ENCODE measurements at places on chromosomes 2 and 18.

- DNase-seq: no peak
Measured at GRCh38 chr2:221674446-221674845, 102.3 kb upstream of the EPHA4 start.

DNA sequence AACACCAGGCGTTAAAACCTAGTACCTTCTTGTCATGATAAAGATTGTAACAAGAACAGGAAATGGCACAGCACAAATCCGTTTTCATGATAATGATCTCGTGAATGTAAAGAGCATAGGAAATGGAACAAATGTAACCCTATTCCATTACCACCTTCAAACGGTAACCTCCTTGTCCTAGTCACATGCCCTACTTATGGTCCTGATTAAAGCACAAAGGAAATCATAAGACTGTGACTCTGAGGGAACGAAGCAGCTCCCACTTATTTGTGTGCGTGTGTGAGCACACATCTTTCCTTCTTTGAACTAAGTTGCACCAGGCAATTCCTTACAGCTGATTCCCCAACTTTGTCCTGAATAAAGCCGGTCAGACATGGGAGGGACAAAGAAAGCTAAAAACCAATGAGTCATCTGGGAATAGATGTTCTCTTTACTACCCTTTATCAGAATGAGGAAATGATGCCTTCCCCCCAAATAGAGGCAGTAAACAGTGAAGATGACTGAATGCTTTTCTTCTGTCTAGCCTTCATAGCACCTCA is 192.6 kb downstream of the IKZF2 start:
- DNase-seq: no peak

DNA sequence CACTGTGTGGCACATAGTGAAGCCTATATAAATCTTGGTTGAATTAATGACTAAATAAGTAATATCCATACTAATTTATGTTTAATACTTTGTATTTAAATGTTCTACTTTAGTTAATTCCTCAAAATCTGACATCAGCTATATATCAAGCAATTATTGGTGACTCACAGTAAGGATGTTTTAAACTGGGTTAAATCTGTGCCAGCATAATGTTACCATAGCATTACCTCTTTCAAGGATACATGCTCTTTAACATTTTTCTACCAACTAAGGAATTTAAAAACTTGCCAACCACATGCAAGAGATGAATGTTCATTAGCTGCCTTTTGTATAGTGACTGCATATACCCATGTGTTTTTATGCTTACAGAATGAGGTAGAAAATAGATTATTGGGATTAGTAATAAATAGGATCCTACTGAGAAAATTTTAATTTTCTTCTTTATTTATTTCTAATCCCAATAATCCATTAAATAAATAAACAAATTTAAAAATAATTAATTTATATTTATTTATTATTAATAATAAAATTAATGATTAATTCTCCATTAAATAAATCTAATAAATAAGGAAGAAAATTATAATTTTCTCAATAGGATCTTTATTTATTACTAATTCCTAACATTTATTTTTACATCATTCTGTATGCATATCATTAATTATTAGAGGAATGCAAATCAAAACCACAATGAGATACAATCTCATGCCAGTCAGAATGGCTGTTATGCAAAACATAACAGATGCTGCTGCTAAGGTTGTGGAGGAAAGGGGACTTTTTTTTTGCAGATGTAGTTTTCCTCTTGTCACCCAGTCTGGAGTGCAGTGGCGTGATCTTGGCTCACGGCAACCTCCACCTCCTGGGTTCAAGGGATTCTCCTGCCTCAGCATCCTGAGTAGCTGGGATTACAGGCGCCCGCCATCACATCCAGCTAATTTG is 410.7 kb upstream of the DSEL start:
- DNase-seq: no peak

GRCh38 chr2:105455488-105456003 is 56.7 kb upstream of the FHL2 start:
- peak; percentile 68 for DNase-seq

- no peak for DNase-seq
Measured at GRCh38 chr2:180101846-180102245, 94.7 kb upstream of the CWC22 start.

DNA sequence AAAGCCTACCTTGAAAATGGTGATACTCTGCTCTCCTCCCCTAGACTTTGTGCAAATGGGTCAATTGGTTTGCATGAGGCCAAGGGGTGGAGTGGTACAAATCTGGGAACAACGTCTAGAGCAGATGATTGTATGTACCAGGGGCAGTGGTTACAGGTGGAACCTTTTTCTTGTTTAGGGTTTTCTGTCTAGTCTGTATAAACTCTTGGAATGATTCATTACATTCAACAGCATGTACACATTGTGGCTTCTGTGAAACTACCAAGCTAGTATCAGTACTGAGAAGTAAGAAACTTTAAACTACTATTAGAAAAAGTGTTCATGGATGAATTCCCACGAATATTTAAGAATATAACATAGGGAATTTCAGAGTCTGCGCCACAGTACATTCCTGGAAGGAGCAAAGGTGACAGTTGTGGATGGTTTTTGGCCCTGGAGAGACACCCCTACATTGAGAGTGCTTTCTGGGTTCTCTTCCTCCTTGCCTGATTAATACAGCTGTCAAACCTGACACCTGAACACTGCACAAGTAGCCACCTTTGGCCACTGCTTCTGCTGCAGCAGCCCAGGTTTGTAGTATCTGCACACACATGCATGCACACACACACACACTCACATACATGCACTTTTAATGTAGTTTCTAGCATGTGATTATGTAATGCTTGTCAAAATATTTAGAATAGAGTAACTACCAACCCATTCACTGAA is 30.0 kb downstream of the CFAP221 start:
- no peak for DNase-seq

DNA sequence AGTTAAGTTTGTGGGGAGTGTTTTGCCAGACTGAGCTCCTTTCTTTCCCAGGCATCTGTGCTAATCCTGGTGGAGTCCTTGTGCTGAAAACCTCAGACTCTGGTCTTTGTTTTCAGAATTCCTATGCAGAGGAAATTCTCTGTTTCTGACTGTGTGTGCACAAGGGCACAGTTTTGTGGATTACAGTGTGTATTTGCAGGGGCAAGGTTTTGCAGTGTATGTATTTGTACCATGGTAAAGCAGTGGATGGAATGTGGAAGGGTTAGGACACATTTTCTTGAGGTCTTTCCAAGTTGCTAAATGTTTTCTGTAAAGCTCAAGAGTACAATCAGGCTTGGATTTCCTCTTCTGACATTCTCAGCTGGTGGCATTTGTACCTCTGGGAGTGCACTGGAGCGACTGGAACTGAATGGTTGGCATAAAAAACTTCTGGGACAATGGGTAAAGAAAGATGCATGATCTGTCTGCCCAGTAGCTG is 139.5 kb upstream of the RND3 start:
- no peak for DNase-seq

GRCh38 chr18:21799721-21800120 is 59.1 kb downstream of the MIB1 start:
- no peak for DNase-seq

DNA sequence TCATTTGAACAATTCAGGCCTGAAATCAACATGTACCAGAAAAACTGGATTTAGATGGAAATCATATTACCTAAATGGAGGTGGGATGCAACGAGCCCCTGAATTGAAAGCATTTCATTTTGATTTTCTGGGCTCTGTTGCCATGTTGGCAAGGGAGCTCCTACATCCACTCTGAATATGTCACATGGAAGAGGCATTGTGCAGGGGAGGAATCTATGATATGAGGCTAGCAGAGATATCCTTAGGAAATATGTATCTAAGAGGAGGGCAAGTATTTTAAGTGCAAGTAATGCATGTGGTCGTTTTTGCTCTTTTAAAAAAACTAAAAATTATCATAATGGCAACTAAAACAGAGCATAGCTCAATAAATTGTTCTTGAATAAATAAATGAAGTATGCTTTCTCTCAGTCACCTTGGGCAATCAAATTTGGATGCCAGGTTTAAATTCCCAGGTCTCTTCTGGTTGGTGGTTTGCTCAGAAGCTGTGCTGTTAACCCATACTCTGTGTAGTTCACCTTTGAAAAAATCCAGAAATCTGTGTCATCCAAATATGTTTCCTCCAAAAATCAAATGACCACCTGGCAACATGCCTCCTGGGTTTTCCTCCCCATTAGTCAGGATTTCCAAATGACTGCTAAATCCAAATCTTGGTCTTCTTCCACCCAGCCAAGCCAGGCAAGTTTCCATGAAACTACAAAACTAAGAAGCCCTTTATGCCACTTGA is 6.5 kb upstream of the LGALSL start:
- DNase-seq: no peak

GRCh38 chr18:60982928-60983327 is 350.3 kb upstream of the CDH20 start:
- no peak for DNase-seq

DNA sequence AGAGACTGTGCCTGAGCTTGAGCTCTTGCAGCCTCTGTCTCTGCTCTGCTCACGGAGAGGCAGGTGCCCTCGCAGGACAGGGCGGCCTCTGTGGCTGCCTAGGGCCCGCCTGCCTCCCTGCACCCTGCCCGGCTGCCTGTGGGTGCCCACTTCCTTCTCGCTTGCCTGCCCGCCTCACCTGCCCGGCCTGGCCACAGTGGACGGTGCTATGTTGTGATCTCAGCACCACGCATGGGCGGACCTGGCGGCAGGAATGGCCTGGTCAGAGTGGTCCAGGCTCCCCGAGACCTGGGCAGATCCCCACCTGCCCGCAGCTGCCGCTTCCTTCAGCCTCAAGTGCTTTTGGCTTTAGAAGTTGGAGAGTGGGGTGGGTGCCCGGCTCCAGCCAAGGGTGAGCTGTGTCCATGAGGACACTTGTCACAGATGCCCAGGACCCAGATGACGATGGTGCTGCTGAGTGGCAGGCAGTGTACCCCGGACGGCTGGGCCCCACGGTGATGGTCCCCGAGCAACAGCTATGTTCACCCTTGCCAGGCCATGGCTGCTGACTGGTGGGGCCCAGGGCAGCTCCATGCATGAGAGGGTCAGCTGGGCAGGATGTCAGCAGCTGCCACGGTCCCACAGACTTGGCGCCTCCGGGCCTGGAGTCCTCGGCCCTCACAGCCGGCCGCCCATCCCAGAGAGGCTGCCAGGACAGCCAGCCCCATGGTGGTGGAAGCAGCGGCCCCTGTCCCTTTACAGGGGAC is 25.3 kb downstream of the RTP5 start:
- DNase-seq: no peak

DNA sequence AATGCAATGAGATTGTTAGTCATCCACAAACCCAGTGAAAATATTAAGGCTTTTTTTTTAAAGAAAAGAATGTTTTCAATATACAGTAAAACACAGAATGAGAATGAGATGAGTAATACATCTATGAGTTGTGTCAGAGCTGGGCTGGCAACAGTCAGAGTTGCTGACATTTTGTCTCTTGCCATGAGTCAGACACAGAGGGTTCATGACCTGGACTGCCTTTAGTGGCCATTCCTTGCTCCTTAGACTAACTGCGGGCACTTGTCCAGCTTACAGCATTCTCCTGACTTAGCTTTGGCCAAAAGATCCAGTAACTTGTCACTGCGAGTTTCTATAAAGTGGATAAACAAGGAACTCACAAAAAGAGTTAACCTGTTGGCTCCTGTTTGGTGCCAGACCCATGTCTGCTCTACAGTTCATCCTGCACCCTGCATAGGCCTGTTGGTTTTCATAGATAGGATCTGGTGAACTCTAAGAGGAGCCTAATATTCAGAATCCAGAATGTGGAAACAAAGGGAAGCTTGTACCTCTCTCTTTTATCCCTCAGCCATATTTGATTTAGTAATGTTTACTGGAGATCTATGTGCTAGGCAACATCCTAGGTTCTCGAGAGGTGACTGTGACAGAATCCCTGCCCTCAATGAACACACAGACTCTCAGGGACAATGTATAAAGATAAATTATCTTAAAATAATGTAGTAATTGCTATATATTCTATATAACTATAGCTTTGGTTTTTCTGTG is 391.5 kb upstream of the VWC2L start:
- DNase-seq: peak; percentile 96

- no peak for DNase-seq
Measured at GRCh38 chr2:100683231-100683630, 120.4 kb downstream of the PDCL3 start.

GRCh38 chr18:42157420-42157819 is 202.4 kb downstream of the PIK3C3 start:
- DNase-seq: no peak

DNA sequence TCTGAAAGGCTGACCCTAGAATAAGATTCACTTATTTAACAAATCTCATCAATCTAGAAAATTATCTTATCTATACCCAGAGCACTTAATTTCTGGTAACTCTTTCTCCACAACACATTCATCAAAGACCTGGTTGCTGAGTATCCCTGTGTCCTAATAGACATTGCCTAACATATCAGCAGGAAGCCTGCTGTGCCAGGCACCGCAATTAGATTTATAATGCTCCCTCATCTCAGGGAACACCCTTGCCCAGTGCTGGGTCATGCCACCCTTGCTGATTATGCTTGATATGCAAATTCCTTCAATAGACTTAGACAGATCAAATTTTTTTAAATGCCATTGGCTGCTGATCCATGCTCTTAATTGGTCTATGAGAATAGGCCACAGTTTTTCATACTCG is 3.8 kb downstream of the DSG1 start:
- DNase-seq: no peak

GRCh38 chr2:225165052-225165451 is 122.8 kb upstream of the DOCK10 start:
- DNase-seq: peak; percentile 6

GRCh38 chr18:13579874-13580273 is 146.5 kb downstream of the FAM210A start:
- DNase-seq: no peak

GRCh38 chr2:117770730-117771129 is 43.8 kb upstream of the DDX18 start:
- DNase-seq: no peak

DNA sequence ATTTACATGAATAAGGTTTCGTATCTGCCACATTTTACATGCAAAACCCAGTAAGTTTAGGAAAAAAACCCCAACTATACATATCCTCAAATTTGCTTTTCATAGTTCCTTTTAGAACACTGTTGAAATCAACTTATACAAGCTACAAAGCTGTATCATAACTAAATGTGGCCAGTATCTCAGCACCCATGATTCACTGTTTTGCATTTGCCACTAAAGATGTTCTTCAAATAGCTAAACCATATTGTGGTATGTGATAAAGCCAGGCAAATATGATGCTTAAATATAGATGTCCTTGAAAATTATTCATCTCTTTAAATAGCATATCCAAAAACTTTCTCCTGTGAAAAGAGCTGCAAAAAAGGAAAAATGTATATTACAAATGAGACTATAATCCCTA is 29.9 kb downstream of the ROCK2 start:
- DNase-seq: no peak

GRCh38 chr2:203407496-203407895 is 79.3 kb downstream of the ABI2 start:
- no peak for DNase-seq

GRCh38 chr18:70028084-70028483 is 80.4 kb upstream of the CD226 start:
- DNase-seq: no peak

DNA sequence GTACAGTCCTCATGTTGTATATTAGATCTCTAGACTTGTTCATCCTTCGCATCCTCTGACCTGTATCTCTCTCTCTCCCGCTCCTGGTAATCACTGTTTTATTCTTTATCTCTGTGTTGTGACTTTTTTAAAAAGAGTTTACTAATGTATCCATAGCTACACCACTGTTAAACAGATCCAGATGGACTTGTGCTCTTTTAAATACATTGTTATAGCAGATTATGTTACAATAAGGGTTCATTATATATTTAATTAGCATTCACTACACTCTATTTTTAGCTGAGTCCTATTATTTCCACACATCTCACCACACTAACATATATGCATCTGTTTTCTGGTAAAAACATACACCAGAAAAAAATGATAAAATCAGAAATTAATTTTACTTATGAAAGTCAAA is 90.5 kb downstream of the RBM43 start:
- DNase-seq: no peak

Data from RKO (cell line).